Suppressor macrophage treated with lipopolysaccharide for 4 hours (primary cell): ENCODE measurements at places on chromosomes 3 and 15.

- no peak for DNase-seq
These were observed 559.9 kb downstream of the MAGI1 start for GRCh38 chr3:65478551-65479500.

- peak; percentile 84 for DNase-seq
These were observed at the start of gene TTLL13 for GRCh38 chr15:90249203-90249863. Gene TTLL13 (plus strand): TSS chr15:90249556. CDS start chr15:90250631, 1,075 bp downstream.

GRCh38 chr3:117165601-117166051, 456.0 kb downstream of the TUSC7 start:
- no peak for DNase-seq

DNA sequence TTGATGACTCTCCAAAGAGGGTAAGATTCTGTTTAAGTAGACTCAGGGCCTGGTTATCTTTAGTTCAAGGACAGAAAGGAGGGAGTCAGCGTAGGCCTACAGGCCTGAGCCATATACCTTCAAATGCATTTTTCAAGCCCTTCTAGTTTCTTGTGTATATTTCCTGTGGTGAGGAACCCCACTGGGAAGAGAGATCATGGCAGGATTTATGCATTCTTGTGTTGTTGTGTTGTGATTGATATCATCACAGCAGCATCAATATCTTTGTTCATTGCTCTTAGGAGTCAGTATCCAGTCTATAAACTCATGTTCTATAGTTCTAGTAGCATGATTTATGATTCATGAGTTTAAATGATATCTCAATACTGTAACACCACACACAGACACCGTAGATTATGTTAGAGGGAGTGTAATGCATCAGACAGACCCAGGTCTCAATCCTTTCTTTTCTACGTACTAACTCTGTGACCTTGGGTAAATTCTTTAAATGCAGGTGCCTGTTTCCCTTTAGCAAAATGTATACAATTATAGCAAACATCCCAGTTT, 427.5 kb downstream of the PDCD6IP start:
- no peak for DNase-seq

GRCh38 chr15:94056314-94056713, 175.0 kb upstream of the MCTP2 start:
- peak; percentile 1 for DNase-seq

GRCh38 chr15:81338170-81339007, 14.4 kb upstream of the STARD5 start:
- peak; percentile 58 for DNase-seq

- DNase-seq, result peak; percentile 82
These were observed 900 bp upstream of the HYAL3 start for GRCh38 chr3:50299929-50300680.

GRCh38 chr3:111681661-111682426, 86.7 kb upstream of the ZBED2 start:
- DNase-seq, result no peak

GRCh38 chr3:43699864-43700263, 9.1 kb downstream of the ABHD5 start:
- no peak for DNase-seq

- DNase-seq, result peak; percentile 20
These were observed 67.9 kb upstream of the GUCA1C start for GRCh38 chr3:109021556-109021955.

DNA sequence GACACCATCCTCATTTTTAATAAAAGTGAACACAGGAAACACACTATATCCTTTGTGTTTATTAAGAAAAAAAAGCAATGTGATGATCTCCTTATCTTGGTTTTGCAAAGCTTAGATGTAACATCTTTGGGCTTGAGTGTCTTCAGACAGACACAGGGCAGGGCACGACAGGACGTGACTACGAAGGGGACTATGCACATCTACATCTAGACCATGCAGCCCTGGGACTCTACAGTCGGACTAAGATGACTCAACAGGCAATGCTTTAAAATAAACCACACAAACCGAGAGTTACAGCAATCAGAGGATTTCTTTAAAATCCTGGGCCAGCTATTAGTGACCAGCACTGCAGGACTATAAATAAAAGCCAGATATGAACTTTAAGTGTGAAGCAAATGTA, 22.8 kb upstream of the TM2D3 start:
- DNase-seq, result no peak

DNA sequence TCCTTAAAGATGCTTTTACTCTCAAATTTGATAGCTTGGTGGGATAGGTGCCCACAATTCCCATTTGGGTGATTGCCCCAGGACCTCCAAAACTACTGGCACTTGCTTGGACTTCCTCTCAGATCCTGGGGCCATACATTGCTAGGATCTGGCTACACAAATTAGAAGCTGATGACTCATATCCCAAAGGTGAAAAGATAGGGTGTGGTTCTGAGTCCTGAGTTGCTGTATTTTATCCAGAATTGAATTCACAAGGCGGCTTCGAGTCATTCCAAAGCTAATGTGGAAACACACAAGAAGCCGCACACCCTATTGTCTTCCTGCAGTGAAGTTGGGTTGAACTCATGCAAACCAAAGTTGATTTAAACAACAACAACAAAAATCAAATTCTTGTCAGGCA, 53.4 kb downstream of the DUT start:
- no peak for DNase-seq

GRCh38 chr15:68042855-68043222, 11.3 kb upstream of the PIAS1 start:
- DNase-seq, result no peak

GRCh38 chr3:108311797-108312196, 15.4 kb downstream of the HHLA2 start:
- DNase-seq, result no peak

GRCh38 chr15:70583006-70583405, 180.4 kb downstream of the UACA start:
- no peak for DNase-seq

DNA sequence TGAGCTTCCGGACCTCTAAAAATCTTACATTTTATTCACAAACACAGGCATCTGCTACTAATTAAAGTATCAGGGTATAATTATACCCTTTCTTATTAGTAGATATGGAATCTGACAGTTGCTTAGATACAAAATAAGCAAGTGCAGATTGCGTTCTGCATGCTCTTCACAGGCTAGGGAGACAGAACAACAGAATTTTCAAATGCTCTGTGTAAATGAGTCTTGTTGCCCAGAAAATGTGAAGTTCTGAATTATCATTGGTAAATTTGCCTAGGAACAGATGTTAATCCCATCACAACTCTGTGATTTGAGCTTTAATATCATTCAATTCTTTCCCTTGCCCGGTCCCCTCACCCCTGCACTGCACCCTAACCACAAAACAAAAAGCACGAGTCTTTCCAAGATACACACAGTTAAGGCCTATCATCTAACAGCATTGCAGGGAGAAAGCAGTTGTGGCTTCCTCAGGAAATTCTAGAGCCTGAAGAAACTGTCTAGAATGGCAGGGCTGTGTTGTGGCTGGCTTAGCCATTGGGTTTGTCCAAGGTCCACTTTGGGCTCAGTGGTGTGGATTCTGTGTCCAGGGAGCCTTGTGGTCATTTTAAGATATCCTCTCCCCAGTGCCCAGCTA, 119.8 kb downstream of the PDCD6IP start:
- DNase-seq, result no peak

DNA sequence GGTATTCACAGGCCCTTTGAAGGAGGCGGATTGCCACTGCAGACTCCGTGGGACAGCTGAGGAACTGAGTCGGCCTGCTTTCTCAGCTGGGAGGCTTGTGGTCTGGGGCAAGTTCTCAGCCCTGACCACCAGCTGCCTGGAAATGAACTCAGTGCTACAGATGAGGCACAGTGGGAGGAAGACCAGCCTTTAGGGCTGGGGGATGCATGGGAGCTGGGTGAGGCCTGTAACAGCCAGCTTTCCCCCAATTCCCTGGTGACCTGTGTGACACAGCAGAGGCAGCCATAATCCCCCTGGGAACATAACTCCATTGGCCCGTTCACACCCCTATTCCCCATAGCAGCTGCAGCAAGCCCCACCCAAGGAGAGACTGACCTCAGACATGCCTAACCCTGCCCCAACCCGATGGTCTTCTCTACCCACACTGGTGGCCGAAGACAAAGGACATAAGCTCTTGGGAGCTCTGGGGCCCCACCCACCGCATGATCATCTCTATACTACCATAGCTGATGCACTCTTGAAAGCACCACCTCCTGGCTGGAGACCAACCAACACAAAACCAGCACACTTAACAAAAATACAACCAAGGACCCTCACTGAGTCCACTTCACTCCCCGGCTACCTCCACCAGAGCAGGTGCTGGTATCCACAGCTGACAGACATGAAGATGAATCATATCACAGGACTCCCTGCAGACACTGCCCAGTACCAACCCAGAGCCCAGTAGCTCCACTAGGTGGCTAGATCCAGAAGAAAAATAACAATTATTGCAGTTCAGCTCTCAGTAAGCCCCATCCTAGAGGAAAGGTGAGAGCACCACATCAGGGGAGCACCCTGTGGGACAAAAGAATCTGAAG, 24.9 kb downstream of the ZMAT3 start:
- DNase-seq, result no peak

DNA sequence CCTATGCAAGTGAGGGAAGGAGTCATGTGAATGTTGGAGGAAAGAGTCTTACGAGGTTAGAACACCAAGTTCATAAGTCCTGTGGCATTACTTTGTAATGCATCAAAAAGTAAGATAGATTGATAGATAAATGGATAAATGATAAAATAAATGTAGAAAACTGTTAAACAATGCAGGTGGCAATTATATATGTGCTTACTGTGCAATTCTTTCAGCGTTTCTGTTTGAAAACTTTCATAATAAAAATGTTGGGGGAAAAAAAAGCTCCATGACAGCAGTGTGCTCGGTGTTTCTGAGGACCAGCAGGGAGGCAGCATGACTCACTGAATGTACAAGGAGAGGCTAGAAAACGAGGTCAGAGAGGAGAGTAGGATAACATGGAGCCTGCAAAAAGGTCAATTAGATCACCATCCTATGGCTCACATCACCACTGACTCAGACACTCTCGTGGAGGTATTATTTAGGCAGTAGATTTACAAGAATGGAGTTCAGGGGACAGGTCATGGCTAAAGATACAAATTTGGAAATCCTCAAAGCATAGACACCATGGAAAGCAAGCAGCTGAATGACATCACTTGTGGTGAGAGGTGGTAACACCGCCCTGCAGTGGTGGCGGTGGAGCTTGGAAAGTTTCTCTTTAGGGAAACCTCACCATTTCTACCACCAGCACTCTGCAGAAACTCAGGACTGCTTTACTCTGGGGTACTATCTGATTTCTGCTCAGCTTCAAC, 219.8 kb downstream of the CTNNB1 start:
- peak; percentile 73 for DNase-seq

- peak; percentile 55 for DNase-seq
These were observed 1.1 kb downstream of the SSR3 start for GRCh38 chr3:156553705-156554356.

DNA sequence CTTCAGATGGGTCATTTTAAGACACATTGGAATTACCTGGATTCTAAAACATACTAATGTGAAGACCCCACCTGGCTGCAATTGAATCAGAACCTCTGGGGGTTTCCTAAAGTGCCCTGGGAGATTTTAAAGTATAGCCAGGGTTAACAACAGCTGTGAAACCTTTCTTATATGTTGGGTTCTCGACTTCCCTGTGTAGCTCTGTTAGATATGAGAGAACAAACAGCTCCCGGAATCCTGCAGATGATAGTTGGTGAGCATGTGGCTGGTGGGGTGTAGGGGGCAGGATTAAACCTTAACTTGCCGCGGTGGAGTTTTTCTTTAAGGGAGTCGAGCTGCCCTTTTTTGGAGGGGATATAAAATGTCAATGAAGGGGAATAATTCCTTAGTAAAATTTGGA, 12.1 kb downstream of the PLCL2 start:
- DNase-seq, result no peak

GRCh38 chr15:83064859-83065258, 2.2 kb downstream of the BTBD1 start:
- peak; percentile 31 for DNase-seq

- DNase-seq, result peak; percentile 41
These were observed 3.6 kb downstream of the PLCL2 start for GRCh38 chr3:16888356-16888755.

DNA sequence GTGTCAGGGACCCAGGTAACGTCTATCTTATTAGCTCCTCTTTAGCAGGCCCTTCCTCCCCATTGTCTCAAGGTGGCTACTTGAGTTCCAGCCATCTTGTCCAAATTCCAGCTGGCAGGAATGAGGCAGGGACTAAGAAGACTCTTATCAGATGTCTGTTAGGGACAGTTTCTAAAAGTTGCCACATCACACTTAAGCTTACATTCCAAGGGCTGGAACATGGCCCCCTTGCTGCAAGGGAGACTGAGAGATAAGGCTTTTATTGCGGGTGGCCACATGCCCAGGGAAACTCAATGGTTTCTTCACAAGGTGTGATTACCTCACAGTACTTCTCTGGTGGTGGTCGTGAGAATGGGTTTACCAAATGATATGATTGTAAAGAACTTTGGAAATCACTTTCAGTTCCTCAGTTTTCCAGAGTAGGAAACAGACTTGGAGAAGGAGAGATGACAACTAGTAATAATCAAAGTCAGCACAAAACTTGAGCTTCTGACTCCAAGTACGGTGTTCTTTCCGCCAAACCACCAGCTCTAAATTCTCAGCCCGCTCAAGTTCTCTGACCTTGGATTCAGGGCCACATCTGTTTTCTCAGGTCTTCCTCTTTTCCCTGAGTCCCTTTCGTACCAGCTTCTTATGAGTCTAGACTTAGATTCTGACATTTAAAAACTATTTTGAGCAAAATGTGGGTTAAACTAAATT, 14.2 kb downstream of the PDIA5 start:
- no peak for DNase-seq

GRCh38 chr3:120449701-120450599, 842 bp downstream of the FSTL1 start:
- DNase-seq, result peak; percentile 15

DNA sequence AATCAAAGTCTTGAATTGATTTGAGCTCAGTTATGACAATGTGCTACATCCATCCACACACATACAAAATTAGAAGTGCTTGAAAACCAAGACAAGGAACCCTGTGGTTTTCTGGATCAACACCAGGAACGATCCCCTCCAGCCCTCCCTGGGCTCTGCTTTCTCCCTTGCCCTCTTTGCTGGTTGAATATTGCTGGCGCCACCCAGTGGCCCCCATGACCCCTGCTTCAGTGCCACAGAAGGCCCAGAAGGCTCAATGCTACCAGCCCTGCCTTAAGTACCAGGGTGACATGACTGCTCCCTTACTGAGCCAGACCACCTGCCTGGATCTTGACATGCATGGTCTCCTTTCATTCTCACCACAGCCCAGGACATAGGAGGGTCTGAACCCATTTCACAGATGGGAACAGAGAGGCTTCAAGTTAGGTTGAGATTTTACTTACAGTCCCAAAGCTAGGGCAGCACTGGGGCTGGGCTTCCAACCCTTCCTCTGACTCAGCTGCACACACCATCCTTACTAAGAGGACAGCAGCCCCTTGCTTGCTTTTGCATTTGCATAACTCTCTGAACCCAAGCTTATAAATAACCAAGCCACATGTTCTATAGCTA, 15.0 kb downstream of the IL12A start:
- DNase-seq, result peak; percentile 71

DNA sequence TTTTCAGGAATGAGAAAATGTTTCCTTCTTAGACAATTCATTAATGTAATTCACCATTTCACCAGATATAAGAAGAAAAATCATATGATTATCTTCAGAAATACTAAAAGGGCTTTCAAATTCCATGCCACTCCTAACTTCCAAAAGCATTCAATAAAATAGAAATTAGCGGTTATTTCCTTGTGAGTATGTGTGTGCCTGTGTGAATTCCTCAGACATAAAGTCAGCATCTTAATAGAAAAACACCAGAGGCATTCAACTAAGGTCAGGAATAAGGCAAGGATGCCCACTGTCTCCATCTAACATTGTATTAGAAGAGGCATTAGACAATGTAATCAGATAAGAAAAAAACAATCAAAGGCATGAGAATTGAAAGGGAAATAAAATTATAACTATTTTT, 88.4 kb downstream of the PLCH1 start:
- no peak for DNase-seq
